NCI-H2107 (cell line): ENCODE measurements at places on chromosomes 16 and 17.

- no peak for DNase-seq
These were observed 24.2 kb downstream of the ACTG1 start for GRCh38 chr17:81488276-81488860.

- DNase-seq = no peak
These were observed 71.9 kb upstream of the NOG start for GRCh38 chr17:56521414-56522141.

DNA sequence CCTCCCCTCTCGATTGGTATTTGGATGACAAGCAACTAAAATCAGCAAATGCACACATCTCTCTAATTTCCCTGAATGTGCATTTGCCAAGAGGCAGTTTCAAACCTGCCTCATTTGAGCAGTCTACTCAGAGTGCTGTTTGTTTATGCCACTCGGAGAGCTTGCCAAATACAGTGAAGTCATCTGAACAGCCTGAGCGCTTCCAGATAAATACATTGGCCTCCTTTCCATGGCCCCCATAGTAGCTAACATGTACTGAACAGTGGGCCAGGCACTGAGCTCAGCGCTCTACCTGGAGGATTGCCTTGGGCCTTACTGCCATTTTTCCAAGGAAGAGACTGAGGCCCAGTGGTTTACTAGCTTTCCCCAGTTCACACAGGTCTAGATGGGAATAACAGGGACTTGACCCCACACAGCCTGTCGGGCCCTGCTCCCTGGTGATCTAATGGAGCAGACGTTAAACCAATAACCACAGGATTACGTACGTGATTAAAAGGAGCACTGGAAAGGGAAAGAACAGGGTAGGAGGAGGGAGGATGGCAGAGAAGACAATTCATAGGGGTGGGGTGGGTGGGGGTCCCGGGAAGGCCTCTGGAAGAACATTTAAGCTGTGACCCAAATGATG lies 18.7 kb upstream of the ANKRD40CL start:
- DNase-seq = no peak

GRCh38 chr17:1967213-1967612 lies 57.9 kb downstream of the RTN4RL1 start:
- DNase-seq = no peak

- DNase-seq = no peak
These were observed 25.1 kb downstream of the UNK start for GRCh38 chr17:75809631-75810111.

- no peak for DNase-seq
These were observed 58.2 kb downstream of the CDYL2 start for GRCh38 chr16:80746231-80746630.

GRCh38 chr16:75116081-75116910 lies at the start of gene LDHD:
Gene LDHD (minus strand): TSS chr16:75116780. CDS start chr16:75116720, 60 bp downstream.
- no peak for DNase-seq

GRCh38 chr16:75244844-75245758 lies 6.3 kb downstream of the BCAR1 start:
- DNase-seq = no peak

DNA sequence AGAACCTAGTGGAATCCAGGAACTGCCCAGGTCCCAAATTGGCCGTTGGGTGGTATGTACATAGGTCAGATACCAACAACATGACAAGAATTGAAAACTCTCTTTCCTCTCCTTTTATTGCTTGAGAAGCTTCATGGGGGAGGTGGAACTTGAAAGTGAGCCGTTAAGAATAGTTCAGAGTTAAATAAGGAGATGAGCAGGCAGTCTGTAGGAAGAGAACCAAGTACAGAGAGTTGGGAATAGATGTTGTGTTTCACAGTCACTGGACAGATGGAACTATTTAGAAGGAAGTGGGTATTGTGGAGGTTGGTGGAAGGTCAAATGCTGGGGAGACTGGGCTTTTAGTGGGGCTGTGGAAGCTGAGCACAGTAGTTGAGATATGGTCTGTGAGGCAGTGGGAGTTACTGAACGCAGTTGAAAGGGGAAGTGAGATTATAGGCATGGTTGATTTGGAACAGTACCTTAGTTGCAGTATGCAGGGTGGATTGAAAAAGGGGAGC lies 26.4 kb downstream of the ARHGAP44 start:
- DNase-seq = no peak

DNA sequence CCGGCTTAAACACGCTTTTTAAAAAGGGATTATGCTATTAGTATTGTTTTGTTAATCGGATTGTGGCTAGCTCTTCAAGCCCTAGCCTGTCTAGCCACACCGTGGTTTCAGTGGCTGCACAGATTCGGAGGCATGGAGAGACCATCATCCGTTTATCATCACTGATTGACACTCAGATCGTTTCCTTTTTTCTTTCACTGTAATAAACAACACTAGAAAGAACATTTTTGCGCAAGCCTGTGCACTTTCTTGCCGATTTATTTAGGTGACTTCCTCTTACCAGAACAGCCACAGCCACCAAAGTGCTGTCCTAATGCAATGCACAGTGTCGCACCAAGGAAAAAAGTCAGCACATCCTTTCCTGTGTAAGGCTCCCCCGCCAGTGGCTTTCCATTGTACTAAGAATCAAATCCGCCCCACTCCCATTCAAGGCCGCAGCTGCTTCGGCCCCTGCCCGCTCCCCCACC lies 78.2 kb downstream of the CRISPLD2 start:
- no peak for DNase-seq

- no peak for DNase-seq
These were observed 12.0 kb downstream of the SLC4A1 start for GRCh38 chr17:44255915-44256314.

- no peak for DNase-seq
These were observed 23.3 kb upstream of the ANKRD40CL start for GRCh38 chr17:50790618-50791017.

DNA sequence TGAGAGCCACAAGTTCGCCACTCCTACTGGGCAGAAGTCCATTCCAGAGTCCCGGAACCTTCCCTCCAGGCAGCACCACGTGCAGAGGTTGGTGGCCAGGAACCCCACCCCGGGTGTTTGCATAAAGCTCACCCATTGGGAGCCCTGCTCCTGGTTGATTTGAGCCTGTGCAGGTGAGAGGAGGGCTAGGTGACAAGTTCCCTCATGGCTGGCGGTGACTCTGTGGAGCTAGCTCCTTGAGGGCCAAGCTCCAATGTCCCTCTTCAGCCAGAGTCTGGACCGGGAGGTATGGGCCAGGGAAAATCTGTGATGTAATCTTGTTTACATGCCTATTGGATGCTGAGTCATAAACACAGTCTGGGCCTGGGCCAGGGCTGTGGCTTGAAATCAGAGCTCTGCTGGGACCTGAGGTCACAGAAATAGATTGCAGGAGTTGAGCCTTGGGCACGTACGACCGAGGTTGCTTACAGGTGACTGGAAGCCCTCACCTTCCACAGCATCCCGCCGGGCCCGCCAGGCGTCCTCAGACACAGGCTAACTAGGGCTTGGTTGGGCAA lies 118.9 kb downstream of the AATF start:
- no peak for DNase-seq

- DNase-seq = no peak
These were observed 535.2 kb downstream of the RBFOX1 start for GRCh38 chr16:7867831-7868230.

- DNase-seq = no peak
These were observed 44.0 kb downstream of the EPN2 start for GRCh38 chr17:19281161-19281560.

DNA sequence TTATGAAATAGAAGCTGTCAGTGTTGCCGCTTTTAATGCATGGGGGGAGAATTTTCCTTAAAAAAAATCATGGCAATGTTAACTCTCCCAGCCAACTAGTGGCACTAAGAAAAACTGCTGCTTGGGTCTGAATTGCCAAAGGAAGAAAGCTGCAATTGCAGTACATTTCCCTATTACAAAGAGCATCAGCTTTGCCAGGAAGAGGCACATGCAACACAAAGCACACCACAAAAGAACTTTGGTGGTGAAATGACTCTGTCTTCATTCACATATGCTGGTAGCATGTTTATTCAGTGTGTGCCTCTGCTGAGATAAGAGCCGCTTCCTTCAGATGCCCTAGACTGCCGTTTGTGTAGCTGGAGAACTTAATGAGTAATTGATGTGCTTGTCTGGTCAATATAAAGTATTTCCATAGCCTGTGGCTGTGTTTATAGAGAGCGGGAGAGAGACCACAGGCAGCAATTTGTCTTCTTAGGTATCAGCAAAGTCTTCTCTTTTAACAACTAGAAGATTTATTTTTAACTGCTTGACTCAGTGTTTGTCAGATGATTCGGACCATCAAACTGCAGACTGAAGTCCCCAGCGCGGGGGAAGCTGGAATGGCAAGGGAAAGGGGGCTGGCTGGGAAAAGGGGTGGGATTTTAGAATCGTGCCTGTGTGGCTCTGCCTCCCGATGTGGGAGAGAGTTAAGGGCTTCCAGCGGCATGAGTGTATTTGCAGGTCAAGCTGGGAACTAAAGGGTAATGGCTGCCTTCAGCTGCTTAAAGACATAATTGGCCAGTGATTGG lies 115.1 kb downstream of the MRTFB start:
- DNase-seq = no peak
